ENCODE measurements at places on chromosomes 6 and 20. TPM values are rescaled to one million over a fixed set of nuclear protein-coding genes. Genes with fewer than 3 reads are reported as not detected.

- H3K27ac ChIP-seq = no peak overlapping the region
- no peak for DNase-seq
- H3K27me3 ChIP-seq = no peaks in the 10 kb centered on the region
- H3K36me3 ChIP-seq = no peaks in the 10 kb centered on the region
- no peaks in the 10 kb centered on the region for H3K4me1 ChIP-seq
Observed at GRCh38 chr6:14726816-14727493, 518.9 kb upstream of the JARID2 start.

GRCh38 chr6:6390849-6391602, 70.6 kb upstream of the F13A1 start:
- no peaks in the 10 kb centered on the region for H3K27me3 ChIP-seq
- H3K27ac ChIP-seq = no peak overlapping the region
- no peak for DNase-seq
- peaks cover 3% of the 10 kb centered on the region for H3K4me1 ChIP-seq
- H3K4me3 ChIP-seq = no peak overlapping the region

GRCh38 chr6:116994447-116994846, 117.4 kb downstream of the RFX6 start:
- DNase-seq = no peak
- H3K4me1 ChIP-seq = no peaks in the 10 kb centered on the region
- no peak overlapping the region for H3K4me3 ChIP-seq
- no peaks in the 10 kb centered on the region for H3K27me3 ChIP-seq

DNA sequence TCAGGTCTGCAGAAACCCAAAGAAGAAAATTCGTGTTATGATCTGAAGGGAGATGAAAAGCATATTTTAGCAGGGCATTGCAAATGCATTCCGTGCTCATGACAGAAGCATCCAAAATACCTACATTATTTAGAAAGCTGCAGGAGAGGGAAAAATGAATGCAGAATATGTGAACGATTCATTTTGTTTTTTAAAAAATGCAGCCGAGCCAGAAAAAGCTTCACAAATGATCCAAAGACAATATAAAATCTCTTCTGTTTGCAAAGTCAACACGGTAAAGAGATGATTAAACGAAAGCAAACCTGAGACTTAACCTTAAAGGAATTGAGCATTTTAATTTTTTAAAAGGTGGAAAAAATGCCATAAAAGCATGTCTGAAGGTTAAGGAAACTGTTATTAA, 136.1 kb upstream of the SULF2 start:
- no peak for DNase-seq
- H3K27ac ChIP-seq = no peak overlapping the region
- H3K4me1 ChIP-seq = no peaks in the 10 kb centered on the region
- no peak overlapping the region for H3K4me3 ChIP-seq

DNA sequence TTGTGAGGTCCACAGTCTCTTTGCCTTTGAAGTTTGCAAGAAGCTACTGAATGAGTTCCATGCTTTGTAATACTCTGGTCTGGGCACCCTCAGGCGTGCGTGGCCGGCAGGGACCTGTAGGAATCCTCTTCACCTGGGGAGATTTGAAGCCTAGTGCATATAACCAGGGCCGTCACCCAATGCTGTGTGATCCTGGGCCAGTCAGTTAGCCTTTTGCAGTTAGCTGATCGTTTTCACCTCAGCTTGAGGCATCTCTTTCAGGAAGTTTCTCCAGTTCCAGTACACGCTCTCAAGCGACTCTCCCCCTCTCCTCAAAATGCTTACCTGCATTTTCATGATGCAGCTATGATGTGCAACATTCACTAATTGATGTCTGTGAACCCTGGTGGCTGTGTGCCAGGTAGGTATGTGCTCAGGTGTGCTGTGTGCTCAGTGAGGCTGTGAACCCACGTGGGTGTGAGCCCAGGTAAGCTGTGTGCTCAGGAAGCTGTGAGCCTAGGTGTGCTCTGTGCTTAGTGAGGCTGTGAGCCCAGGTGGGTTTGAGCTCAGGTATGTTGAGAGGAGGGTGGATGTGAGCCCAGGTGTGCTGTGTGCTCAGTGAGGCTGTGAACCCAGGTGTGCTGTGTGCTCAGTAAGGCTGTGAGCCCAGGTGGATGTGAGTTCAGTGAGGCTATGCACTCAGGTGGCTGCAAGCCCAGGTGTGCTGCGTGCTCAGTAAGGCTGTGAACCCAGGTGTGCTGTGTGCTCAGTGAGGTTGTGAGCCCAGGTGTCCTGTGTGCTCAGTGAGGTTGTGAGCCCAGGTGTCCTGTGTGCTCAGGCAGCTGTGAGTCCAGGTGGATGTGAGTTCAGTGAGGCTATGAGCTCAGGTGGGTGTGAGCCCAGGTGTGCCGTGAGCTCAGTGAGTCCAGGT, 120.4 kb downstream of the PHACTR3 start:
- no peaks in the 10 kb centered on the region for H3K4me1 ChIP-seq
- H3K27ac ChIP-seq = no peak overlapping the region
- no peaks in the 10 kb centered on the region for H3K36me3 ChIP-seq
- no peak overlapping the region for H3K4me3 ChIP-seq
- H3K27me3 ChIP-seq = peaks cover 3% of the 10 kb centered on the region
- no peak for DNase-seq

GRCh38 chr20:54559890-54560289, 84.5 kb downstream of the DOK5 start:
- H3K4me1 ChIP-seq = no peaks in the 10 kb centered on the region
- no peak overlapping the region for H3K4me3 ChIP-seq
- no peak overlapping the region for H3K27ac ChIP-seq
- DNase-seq = no peak

GRCh38 chr6:83472767-83473166, 39.6 kb upstream of the PRSS35 start:
- H3K4me1 ChIP-seq = peaks cover 12% of the 10 kb centered on the region
- H3K36me3 ChIP-seq = no peaks in the 10 kb centered on the region
- no peaks in the 10 kb centered on the region for H3K27me3 ChIP-seq
- no peak overlapping the region for H3K4me3 ChIP-seq
- H3K27ac ChIP-seq = no peak overlapping the region

The RBBP8NL gene
- total RNA-seq = under 0.01 TPM

- H3K36me3 ChIP-seq = no peaks in the 10 kb centered on the region
- no peaks in the 10 kb centered on the region for H3K27me3 ChIP-seq
- no peak overlapping the region for H3K4me3 ChIP-seq
Observed at GRCh38 chr6:126657561-126658175, 317.8 kb downstream of the CENPW start.

The IMPG1 gene
- total RNA-seq = not detected
